ENCODE measurements at places on chromosomes 6 and 20. TPM values are rescaled to one million over a fixed set of nuclear protein-coding genes. Genes with fewer than 3 reads are reported as not detected.

GRCh38 chr6:111763381-111763780 lies 109.9 kb downstream of the FYN start:
- H3K4me1 ChIP-seq = peaks cover 69% of the 10 kb centered on the region
- H3K4me3 ChIP-seq = no peak overlapping the region
- H3K27ac ChIP-seq = no peak overlapping the region
- DNase-seq = no peak
- H3K27me3 ChIP-seq = peaks cover 13% of the 10 kb centered on the region

DNA sequence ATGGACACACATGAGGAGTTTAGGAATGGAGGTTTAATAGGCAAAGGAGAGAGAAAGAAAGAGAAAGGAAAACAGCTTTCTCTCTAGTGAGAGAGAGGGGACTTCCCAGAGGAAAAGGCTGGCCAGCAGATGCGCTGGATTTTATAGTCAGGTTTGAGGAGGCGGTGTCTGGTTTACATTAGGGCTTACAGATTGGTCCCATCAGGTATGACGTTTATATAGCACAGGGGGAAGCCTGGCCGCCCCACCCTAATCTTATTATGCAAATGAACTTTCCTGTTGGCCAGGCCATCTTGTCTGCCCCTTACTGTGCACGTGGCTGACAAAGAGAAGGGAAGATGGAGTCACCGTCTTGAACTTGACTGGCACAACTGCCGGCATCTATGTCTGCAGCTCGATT lies 86.6 kb upstream of the QKI start:
- no peak overlapping the region for H3K4me3 ChIP-seq
- no peak for DNase-seq
- peaks cover 2% of the 10 kb centered on the region for H3K4me1 ChIP-seq
- H3K36me3 ChIP-seq = no peaks in the 10 kb centered on the region
- H3K27ac ChIP-seq = no peak overlapping the region

The NKX2-2 gene
- 1.2 TPM for total RNA-seq

The GSTA3 gene
- not detected for total RNA-seq

GRCh38 chr6:33677143-33677660 lies 34.3 kb downstream of the UQCC2 start:
- H3K4me1 ChIP-seq = peaks cover 11% of the 10 kb centered on the region
- DNase-seq = no peak
- H3K27ac ChIP-seq = no peak overlapping the region
- H3K27me3 ChIP-seq = peaks cover 3% of the 10 kb centered on the region
- no peak overlapping the region for H3K4me3 ChIP-seq

DNA sequence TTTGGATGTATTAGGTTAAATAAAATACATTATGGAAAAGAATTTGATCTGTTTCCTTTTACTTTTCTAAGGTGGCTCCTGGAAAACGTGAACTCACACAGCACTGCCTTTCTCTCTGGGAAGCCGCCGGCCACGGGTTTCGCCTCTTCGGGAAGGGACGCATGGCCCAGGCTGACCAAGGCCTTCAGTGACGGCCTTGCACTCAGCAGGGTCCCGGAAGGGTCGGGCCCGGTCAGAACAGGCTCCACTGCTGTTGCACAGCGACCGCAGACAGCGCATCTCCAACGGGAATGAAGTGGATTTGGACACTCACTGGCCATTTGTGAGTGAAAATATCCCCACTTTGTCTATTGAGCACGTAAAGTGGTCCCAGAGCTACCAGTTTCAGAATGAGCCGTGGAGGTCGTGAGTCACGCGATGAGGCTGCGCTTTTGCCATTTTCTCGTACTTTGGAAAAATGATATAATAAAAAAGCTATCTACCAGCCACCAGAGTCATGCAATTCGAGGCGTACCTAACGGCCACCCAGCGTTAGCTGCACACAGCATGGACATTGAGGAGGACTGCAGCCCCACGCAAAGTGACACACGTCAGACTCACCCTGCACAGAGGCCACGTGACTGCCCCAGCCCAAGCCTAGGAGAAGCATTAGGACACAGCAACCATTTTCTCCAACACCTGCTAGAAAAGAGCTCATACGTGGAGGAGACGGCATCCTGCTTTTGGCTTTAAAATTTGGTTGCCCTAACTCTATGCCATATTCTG lies 244.3 kb downstream of the TTLL2 start:
- H3K4me1 ChIP-seq = peaks cover 7% of the 10 kb centered on the region
- H3K4me3 ChIP-seq = no peak overlapping the region
- DNase-seq = no peak
- H3K36me3 ChIP-seq = peaks cover 4% of the 10 kb centered on the region
- H3K27ac ChIP-seq = no peak overlapping the region

- H3K27me3 ChIP-seq = peaks cover 3% of the 10 kb centered on the region
- H3K36me3 ChIP-seq = peaks cover 24% of the 10 kb centered on the region
- no peak overlapping the region for H3K27ac ChIP-seq
- H3K4me3 ChIP-seq = no peak overlapping the region
Measured at GRCh38 chr6:169428532-169428931, 174.9 kb upstream of the THBS2 start.

DNA sequence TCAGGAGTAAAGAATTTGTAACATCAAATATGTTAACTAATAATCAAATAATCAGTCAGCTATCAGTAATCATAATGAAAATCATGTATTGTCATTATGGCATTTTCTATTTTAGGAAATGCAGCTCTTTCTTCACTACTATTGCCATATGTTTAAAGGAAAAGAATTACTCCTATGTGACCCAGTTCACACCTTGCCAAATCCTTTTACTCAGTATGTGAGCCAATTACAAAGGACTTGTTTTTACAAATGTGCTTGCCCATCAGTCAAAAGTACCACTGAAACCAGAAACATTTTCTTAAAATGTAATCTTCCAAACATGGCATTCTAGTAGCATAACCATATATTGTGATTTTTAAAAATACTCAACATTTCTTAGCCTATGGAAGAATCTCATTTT lies 63.6 kb downstream of the NCOA7 start:
- H3K36me3 ChIP-seq = peaks cover 10% of the 10 kb centered on the region
- DNase-seq = no peak
- no peaks in the 10 kb centered on the region for H3K4me1 ChIP-seq
- no peaks in the 10 kb centered on the region for H3K27me3 ChIP-seq
- H3K4me3 ChIP-seq = no peak overlapping the region

The PCSK2 gene
- total RNA-seq = 28.7 TPM

DNA sequence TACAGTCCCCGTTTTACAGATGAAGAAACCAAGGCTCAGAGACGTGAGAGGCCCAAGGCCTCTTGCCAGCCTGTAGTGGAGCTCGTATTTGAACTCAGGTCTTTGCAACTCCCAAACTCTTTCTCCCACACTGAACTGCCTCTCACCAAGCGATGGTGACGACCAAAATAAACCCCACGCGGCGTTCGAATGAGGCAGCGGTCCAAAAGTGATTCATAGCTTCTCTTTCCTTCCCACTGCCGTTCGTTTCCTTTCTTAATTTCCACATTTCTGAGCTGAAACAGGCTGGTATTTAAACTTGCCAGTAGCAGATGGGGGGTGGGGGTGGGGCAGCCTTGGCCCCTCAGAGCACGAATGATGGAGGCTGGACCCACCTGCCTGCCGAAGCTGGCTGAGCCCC lies 252.9 kb upstream of the KCNG1 start:
- DNase-seq = no peak
- H3K4me1 ChIP-seq = peaks cover 5% of the 10 kb centered on the region
- no peaks in the 10 kb centered on the region for H3K36me3 ChIP-seq
- no peaks in the 10 kb centered on the region for H3K27me3 ChIP-seq

DNA sequence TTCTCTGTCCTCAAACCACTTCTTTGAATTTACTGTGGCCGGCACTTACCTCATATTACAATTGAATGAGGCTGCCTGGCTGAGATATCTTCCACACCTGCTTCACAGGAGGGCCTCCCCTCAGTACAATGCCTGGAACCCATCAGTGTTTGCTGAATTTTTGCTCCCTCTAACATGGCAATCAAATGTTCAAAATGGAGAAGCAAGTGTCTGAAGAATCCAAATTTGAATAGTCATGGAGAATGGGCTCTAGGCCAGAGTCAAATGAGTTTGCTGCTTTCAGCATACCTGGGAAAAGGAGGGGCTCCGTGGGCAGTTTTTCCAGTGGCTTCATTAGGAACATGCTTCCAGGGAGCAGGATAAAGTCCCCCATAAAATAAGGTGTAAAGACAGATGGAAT lies 564.8 kb downstream of the UTRN start:
- H3K27ac ChIP-seq = no peak overlapping the region
- H3K36me3 ChIP-seq = no peaks in the 10 kb centered on the region
- no peak for DNase-seq
- peaks cover 18% of the 10 kb centered on the region for H3K4me1 ChIP-seq
- H3K27me3 ChIP-seq = peaks cover 2% of the 10 kb centered on the region

GRCh38 chr6:25449774-25450173 lies 170.6 kb downstream of the CARMIL1 start:
- no peak overlapping the region for H3K4me3 ChIP-seq
- no peak overlapping the region for H3K27ac ChIP-seq
- peaks cover 2% of the 10 kb centered on the region for H3K27me3 ChIP-seq
- no peaks in the 10 kb centered on the region for H3K36me3 ChIP-seq
- peak; percentile 42 for DNase-seq
- peaks cover 19% of the 10 kb centered on the region for H3K4me1 ChIP-seq

GRCh38 chr6:130457605-130458004 lies 91.8 kb downstream of the TMEM200A start:
- no peak for DNase-seq
- H3K4me1 ChIP-seq = no peaks in the 10 kb centered on the region
- H3K36me3 ChIP-seq = no peaks in the 10 kb centered on the region
- no peak overlapping the region for H3K4me3 ChIP-seq
- H3K27me3 ChIP-seq = no peaks in the 10 kb centered on the region

DNA sequence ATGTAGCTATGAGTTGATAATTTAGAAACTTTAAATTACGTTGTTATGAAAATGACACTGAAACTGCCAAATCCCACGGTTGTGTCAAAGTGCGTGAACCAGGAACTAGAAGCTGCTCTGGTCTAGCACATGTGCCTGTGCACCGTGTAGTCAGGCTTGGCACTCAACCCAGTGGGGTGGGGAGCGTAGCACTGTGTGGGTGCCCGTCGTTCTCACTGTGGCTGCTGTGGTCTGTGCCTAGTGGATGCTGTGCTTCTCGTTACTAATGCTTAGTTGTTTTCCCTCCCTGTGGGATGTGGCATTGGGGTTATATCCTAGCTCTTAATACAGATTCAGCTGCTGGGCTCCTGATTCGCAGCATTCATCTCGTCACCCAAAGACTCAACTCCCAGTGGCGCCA lies 46.2 kb upstream of the ADIG start:
- H3K4me3 ChIP-seq = no peak overlapping the region
- peak overlapping the region; percentile 26 for H3K27ac ChIP-seq
- no peaks in the 10 kb centered on the region for H3K27me3 ChIP-seq

- no peaks in the 10 kb centered on the region for H3K36me3 ChIP-seq
- peaks cover 12% of the 10 kb centered on the region for H3K4me1 ChIP-seq
- H3K27ac ChIP-seq = no peak overlapping the region
- H3K4me3 ChIP-seq = no peak overlapping the region
- H3K27me3 ChIP-seq = peaks cover 5% of the 10 kb centered on the region
Measured at GRCh38 chr6:69974193-69974592, 107.8 kb downstream of the COL19A1 start.

The FKBP1C gene
- total RNA-seq = not detected

The SLC22A16 gene
- not detected for total RNA-seq
